ENCODE measurements at places on chromosomes 2 and 18. TPM values are rescaled to one million over a fixed set of nuclear protein-coding genes. Genes with fewer than 3 reads are reported as not detected.

DNA sequence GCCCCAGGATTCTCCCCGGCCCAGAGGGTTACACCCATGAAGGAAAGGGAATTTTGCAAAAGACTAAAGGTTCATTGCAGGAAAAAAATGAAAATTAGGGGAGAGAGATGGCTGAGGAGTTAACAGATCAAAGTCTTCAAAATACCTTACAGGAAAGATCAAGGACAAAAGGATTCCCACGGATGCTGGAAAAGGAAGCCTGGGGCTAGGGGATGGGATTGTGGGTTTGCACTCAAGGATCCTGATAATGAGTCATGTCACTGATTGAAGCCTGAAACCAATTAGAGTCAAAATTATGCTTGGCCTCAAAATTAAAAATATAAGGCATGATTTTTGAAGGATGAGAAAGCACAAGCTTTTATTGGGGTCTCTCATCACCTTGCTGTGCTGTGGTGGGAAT is 32.6 kb upstream of the COPS8 start:
- no peak for DNase-seq

GRCh38 chr2:208224802-208225201 is 30.1 kb downstream of the IDH1 start:
- no peak for DNase-seq

HOXD1 gene
- 0.30 TPM for total RNA-seq

TEX44 gene
- not detected for total RNA-seq

- DNase-seq = peak; percentile 26
Observed at GRCh38 chr2:39411181-39411944, 25.7 kb downstream of the MAP4K3 start.

SERPINB12 gene
- total RNA-seq = 64.6 TPM

- no peak for DNase-seq
Observed at GRCh38 chr2:95008306-95008705, 17.2 kb upstream of the MAL start.

DNA sequence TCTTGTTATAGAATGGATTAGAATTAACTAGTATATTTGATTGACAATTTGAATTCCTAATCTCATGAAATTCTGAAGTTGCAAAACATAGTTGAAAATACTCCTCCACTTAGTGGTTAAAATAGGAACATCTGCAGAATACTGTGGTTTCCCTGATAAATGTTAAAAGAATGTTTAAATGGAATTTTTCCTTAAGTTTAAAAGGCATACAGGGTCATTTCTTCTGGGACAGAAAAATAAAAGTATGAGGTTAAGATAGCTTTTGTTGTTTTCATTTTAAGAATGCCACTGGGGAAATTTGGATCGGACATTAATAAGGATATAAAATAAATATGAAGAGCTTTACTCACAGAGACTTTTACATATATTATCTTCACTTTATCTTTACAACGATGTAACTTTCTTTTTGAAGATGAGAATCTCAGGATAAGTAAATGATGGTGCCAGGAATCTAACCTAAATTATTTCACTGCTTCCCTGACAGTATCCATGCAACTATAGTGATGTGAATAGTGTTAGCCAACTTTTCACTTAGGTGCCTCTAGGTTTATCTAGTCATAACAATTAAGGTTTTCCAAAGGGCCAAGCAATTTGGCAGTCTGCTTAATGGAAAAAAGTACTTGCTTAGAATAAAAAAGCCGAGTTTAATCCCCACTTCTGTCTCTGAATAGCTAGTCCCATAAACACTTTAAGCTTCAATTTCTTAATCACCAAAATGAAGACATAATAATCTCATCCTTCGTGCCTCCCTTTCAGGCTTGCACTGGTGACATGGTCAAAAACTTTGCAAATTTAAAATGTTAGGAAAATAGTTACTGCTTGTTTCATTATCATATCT is 151.8 kb upstream of the STK17B start:
- no peak for DNase-seq

DNA sequence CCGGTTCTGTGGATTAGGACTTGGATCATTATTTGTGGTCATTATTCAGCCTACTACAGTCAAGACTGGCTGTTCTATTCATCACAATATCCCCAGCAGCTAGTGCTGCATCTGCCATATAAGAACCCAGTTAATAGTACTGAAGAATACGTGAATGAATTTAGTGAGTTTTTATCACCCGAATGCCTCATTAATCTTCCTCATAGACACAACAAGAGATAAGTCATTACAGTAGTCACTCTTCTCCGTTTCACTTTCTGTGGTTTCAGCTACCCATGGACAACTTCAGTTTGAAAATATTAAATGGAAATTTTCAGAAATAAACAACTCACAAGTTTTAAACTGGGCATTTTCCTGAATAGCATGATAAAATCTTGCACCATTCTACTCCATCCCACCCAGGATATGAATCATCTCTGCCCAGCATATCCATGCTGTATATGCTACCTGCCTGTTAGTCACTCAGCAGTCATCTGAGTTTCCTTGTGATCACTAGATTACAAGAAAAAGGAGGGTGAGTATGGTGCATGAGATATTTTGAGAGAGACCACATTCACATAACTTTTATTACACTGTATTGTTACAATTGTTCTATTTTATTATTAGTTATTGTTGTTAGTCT is 363.7 kb upstream of the CHAC2 start:
- DNase-seq = no peak

- no peak for DNase-seq
Observed at GRCh38 chr2:101794141-101794540, 96.6 kb downstream of the MAP4K4 start.

TRPM8 gene
- total RNA-seq = 0.10 TPM

DNA sequence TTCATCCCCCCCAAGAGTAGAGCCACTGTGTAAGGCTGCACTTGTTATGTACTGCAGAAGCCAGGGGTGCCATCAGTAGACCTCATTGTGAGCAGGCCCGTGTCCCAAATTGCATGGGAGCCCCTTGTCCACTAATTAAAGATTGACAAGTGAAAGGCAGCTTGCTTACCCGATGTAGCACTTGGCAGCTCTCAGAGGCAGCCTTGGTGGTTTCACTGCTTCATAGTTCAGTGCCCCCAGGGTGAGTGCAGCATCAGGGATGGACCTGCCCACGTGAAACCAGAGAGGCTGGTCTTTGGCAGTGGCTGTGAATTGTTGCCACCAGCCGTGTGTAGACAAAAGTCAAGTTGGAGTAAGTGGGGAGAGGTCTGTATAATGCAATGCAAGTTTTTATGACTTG is 13.3 kb downstream of the TUBB6 start:
- no peak for DNase-seq

DNA sequence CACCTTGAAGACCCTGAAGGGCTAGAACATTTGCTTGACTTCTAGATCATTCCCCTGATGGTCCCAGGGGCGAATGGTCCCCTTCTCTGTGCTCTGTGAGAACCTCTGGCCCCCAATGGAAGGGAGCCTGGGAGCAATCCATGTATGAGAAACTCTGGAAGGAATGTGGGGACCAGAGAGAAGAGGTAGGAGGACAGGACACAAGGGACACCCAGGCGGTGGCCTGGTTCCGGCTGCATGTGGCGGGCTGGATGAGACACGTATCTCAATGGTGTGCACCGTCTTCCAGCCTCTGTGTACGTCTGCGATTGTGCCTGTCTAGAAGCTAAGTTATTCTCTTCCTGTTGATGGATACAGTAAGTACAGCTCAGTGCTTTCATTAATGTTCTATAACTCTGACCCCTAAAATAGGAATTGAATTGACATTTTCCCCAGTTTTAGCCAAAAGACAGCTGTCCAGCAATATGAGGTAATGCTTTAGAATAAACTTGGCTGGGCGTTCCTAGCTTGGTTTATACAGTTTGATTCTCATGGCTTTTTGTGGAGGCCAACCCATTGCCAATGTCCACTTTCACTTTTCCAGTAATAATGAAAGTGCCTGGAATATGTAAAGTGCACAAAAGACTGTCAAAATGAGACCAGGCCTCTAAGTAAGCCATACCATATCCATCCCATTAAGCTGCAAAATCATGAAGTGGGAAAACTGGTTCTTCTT is 30.1 kb upstream of the COPS8 start:
- peak; percentile 19 for DNase-seq

FEV gene
- total RNA-seq = not detected

- no peak for DNase-seq
Observed at GRCh38 chr2:221434142-221434541, 138.0 kb downstream of the EPHA4 start.

LINC00305 gene
- total RNA-seq = not detected

GRCh38 chr2:229715895-229716507 is 1.6 kb upstream of the DNER start:
- DNase-seq = no peak

POMC gene
- 3.6 TPM for total RNA-seq

DNA sequence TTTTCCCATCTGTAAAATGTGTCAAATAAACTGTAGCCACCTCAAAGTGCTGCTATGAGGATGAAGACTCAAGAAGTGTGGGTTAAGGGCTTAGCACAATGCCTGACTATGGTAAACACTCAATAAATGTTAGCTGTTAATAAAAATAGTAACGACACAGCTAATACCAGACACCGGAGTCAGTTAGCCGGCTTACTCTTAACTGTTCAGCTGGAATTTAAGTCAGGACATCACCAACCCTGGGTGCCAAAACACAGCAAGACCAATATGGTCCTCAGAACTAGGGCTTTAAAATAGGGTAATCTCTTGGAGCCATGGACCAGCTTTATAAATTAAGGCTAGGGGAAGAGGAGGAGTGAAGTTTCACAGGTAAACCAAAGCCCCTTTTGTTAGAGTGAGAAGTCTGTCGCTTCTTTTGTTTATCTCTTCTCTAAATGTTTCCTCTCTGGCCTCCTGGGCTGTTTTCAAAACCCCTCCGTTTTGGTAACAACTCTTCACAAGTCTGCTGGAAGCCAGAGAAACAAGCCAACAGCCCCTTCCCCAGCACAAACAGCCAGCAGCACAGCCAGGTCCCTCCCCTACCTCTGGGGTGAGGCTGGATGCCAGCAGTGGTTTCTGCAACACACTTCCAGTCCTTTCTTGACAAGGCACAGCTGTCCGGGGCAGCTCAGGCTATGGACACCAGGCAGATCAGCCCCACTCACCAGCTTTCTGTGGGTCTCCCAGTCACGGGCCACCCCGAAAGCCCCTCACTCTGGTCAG is 13.8 kb upstream of the FZD7 start:
- no peak for DNase-seq

DNA sequence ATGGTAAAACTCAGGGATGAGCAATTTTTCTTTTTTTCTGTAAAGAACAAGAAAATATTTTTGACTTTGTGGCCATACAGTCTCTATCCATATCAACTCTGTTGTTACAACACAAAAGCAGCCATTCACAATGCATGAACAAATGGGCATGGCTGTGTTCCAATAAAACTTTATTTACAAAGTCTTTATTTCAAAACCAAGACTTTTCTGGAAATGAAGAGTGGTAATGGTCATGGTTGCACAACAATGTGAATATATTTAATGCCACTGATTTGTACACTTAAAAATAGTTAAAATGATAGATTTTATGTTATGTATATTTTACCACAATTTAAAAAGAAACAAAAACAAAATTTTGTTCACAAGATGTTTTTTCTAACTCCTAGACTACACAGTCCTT is 1.6 kb upstream of the DSG3 start:
- DNase-seq = no peak

- no peak for DNase-seq
Observed at GRCh38 chr2:173659509-173659908, 304.8 kb downstream of the CDCA7 start.

TMEM127 gene
- total RNA-seq = 12.4 TPM

DNA sequence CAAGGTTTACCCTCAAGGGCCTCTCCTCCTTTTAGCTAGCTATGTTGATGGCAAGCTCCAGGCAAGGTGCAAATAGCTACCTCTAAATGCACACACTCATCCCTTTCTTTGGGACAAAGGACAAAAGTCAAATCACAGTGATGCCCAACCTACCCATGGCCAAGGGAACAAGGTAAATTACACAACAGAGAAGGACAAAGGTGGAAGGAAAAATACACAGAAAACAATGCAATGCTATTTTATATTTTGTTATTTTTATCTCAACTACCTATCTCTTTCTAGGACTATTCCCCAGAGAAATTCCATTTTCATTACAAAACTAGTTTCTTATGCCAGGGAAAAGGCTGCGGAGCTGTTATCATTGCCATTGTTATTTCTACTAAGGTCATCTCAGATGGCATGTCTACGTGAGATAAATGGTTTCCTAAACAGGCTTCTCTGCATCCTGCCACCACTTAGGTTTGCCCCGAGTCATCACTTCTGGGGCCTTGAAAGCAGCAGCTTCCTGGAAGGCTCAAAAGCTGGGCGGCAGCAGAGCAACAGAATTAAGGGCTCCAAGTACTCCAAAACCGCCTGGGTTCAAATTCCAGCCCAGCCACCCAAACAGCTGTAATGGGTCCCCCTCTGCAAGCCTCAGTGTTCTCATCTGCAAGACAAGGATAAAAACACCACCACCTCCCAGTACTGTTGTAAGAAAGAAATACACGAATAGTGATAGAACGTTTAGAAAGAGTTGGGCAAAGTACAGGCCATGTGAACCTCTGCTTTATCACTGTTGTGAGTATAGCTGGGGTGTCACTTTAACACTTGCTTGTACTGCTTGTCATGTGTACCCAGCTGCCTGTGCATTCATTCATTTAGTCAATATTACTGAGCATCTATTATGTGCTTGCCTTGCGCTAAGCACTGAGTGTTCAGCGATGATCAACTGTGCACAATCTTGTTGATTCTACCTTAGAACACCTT is 20.9 kb downstream of the BCL2 start:
- no peak for DNase-seq

GRCh38 chr2:138183705-138184104 is 219.4 kb downstream of the HNMT start:
- DNase-seq = no peak

- DNase-seq = no peak
Observed at GRCh38 chr2:96195410-96196066, 13.1 kb downstream of the STARD7 start.

GRCh38 chr2:24065341-24065740 is 10.8 kb downstream of the SF3B6 start:
- no peak for DNase-seq

- DNase-seq = no peak
Observed at GRCh38 chr2:237692601-237693290, 65.4 kb downstream of the LRRFIP1 start.

PROKR1 gene
- total RNA-seq = 0.10 TPM

DNA sequence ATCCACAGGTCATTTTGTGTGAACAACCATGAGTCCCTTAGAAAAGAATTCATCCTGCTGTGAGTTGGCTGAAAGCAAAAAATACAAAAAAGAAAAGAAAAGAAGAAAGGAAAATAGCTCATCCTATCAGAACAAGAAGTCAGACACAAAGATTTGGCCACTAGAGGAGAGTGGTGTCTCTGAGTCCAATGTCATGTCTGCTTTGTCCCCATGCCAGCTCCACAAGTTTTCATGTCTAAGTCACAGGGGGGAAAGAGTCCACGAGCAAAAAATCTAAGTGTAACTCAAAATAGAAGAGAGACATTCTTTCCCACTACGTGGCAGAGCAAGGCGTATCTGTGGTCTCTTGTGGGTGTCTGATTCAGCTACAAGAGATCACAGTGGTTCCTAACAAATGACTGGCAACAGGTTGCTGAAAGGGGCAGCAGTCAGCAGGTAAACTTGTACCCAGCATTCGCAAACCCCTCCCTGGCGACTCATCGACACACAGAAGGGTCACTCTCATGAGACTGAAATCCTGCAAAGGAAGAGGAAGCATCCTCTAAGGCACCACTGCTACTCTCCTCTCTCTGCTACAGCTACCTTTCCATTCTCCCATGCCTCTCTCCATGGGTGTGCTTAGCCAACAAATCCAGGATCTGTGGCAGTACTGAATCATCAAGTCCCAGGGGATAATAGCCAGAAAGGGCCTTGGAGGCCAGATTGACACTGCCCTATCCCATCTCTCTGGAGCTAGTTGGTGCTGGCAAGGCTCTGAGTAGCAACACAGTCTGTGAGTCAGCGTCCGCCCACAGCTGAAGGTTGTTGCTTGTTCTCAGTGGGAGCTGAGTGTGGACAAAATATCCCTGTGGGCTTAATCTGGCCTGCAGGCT is 123.0 kb upstream of the SLC39A10 start:
- DNase-seq = no peak
